Stimulated activated CD8-positive, alpha-beta memory T cell treated with anti-CD3 and anti-CD28 coated beads, Interleukin-15, amount 100 ng/mL, for 24 hours (primary cell): ENCODE measurements at places on chromosomes 2 and 18.

DNA sequence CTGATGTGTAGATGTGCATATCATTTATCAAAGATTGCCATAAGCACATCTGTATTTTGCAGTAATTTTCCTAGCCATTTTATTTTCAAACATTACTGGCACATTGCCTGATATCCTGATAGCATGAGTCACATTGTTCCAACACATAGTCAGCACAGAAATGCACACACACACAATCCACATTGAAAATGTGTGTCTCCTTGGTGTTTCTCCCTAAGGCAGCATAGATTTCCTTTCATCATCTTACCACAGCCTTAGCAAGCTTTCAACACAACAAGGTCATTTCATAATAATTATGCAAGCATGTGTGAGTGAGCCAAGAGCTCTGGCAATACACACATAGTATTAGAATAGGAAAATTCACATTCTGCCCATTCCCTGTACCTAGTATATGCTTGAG lies 245.4 kb upstream of the MEIS1 start:
- no peak for DNase-seq

GRCh38 chr2:191298306-191298705 lies 53.1 kb downstream of the MYO1B start:
- no peak for DNase-seq

- no peak for DNase-seq
Observed at GRCh38 chr2:119711352-119711751, 32.4 kb downstream of the TMEM177 start.

- DNase-seq: no peak
Observed at GRCh38 chr2:67694445-67694844, 297.3 kb downstream of the ETAA1 start.

DNA sequence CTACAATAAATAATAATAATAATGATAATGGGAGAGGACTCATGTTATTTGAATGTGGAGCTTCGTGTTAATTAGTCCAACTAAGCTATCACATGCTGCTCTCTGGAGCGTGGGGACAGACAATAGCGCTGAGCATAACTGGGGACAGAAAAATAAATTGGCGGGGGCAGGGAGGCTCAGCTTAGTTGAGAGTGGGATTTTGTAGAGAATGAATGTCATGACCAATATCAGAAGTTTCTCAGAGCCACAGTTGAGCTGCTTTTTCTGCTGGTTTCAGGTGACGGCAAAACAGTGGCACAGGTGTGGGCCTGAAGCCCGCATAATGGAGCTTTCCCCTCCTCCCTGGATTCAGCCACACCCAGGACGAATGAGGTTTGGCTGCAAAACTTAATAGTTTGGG lies 111.1 kb upstream of the CAB39 start:
- DNase-seq: no peak

GRCh38 chr2:5991305-5991968 lies 299.3 kb downstream of the SOX11 start:
- DNase-seq: no peak

- DNase-seq: no peak
Observed at GRCh38 chr2:98084151-98084868, 2.7 kb upstream of the VWA3B start.

- no peak for DNase-seq
Observed at GRCh38 chr2:23814963-23815362, 112.0 kb downstream of the ATAD2B start.
